ENCODE measurements at places on chromosomes 12 and 14.

DNA sequence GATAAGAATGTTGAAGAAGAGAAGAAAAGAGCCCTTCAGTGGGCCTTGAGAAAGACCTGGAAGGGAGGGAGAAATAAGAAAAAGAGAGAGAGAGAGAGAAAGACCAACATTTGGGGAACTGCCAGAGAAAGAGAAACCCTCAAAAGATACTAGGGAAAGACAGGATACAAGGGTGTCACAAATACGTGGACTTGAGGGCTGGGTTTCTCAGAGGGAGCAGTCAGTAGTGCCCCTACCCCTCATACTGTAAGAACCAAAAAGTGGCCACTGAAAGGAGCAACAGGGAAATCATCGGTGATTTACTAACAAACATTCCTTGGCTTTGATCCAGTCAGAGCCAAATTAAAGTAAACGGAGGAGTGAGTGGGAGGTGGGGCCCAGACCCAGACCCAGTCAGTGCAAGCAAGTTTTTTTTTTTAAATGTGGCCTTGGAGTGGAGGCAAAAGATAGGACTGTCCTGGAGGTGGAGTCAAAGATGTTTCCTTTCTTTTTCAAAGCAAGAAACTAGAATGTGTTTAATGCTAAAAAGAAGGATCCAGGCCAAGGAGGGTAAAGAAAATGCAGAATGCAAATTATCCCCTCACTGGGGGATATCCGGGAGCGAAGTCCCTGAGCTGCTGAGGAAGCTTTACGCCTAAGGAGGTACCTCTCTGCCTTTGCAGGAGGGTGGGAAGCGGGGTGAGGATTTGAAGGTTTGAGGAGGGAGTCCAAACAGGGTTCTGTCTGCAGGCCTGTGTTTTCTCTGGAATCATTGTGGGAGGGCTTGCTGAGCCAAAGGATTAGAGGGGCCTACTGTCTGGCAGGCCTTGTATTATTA is 143.5 kb upstream of the AMIGO2 start:
- no peak for DNase-seq

GRCh38 chr14:95311752-95312151 is 8.0 kb downstream of the CLMN start:
- no peak for DNase-seq

- no peak for DNase-seq
These were observed 1.1 kb downstream of the RIMKLB start for GRCh38 chr12:8698879-8699278.

DNA sequence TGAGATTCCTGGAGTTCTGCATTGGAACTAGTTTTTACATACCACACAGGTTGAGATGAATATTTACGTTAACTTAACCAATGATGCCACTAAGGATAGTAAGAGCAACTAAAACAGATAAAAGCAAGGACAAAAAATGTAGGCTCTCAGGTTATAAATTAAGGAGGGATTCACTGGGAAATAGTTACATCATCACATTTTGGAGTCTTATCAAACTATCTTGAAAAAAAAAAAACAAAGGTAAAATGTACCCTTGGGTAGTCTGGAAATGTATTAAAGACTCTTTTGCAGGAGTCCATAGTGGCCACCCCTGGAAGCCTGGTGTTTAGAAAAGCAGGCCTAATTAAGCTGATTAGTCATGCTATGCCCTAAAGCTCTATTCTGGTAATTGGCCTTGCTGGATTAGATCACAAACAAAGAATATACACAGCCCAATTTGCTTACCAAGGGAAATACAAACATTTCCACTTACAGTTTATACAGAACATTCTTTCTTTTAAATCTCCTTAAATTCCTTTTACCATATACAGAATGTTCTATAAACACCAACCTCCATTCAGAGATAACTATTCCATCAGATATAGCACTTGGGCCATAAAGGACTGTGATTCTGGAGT is 39.3 kb downstream of the SLC25A47 start:
- DNase-seq = no peak

DNA sequence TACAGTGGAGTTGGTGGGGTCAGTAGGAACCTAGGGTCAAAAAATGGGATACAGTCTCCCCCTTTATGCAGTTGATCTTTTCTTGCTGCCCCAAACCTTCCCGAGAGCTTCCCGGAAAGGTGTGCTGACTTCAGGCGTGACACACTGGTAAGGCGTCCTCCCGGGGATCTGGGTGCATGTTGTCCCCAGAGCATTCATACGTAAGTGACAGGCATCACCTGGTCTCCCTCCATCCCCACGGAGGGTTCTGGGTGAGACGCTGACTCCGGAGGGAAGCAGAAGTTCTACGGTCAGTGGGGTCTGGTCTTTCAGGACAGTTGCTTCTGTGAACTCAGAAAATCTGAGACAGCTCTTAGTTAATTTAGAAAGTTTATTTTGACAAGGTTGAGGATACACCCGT is 159.6 kb upstream of the RTL1 start:
- no peak for DNase-seq

DNA sequence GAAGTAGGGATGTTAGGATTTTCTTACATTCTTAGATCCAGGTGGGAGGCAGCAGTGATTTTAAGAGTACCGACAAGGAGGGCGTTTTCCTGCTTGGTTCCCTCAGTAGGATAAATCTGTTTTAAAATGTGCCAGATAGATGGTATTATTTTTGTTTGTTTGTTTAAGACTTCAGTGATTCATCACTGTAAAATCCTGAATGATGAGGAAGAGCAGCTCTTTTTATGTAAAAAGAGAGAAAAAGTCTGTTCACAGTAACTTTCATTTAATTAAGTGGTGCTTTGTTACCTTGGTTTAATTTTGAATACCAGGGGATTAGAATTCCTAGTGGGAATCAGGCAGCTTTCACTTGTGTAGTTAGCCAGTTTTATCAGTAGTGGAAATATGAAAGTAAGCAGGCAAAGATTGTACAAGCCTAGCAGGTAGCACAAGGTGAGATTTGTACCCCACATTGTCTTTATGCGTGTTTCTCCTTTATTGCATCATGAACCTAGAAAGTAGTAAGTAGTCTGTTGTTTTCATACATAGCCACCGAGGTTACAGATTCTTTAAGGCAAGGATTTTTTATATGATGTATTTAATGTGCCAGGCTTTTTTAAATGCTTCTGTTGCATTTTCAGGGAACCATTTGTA is 349.6 kb downstream of the CCDC91 start:
- no peak for DNase-seq

GRCh38 chr12:82407481-82407880 is 49.2 kb downstream of the METTL25 start:
- DNase-seq = no peak

GRCh38 chr14:54040846-54041245 is 84.2 kb upstream of the BMP4 start:
- no peak for DNase-seq

- DNase-seq = no peak
These were observed 102.2 kb downstream of the TNFAIP2 start for GRCh38 chr14:103225476-103225875.

DNA sequence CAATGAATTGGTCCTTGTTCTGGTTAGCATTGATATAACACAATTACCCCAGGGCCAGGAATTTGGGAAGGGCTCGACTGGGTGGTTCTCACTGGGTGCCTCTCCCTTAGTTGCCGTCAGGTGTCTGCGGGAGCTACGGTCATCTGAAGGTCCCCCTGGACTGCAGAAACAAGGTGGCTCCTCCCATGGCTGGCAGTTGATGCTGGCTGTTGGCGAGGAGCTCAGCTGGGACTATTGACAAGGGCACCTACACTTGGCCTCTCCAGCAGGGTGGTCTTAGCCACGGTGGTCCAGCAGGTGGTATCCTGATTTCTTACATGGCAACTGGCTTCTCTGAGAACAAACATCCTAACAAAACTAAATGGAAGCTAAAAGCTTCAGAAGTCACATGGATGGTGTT is 41.0 kb upstream of the RGS6 start:
- DNase-seq = no peak

- DNase-seq = no peak
These were observed 28.8 kb upstream of the C2CD5 start for GRCh38 chr12:22573181-22573580.

GRCh38 chr12:110619534-110619953 is 5.6 kb downstream of the TCTN1 start:
- DNase-seq = no peak

DNA sequence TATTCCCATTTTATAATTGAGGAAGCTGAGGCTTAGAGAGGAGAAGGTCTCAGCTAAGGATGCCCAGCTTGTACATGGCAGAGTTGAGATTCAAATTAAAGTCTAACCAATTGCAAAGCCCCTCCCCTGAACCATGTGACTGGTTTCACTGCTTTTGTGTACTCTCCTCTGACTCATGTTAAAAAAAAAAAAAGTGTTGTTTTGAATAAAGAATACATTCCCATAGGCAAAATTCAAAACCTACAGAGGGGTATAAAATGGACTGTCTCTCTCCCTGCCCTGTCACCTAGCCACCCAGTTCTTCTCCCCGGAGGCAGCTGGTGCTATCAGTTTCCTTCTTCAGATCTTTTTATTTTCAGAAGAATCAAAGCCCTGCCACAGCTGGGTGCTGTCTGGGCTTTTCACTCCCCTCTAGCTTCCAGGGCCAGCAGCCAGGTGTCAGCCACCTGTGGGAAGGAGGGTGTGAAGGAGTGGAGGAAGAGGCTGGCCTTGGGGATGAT is 5.4 kb downstream of the PSMD9 start:
- no peak for DNase-seq

- no peak for DNase-seq
These were observed 512.2 kb downstream of the SLC16A7 start for GRCh38 chr12:60107992-60108391.

DNA sequence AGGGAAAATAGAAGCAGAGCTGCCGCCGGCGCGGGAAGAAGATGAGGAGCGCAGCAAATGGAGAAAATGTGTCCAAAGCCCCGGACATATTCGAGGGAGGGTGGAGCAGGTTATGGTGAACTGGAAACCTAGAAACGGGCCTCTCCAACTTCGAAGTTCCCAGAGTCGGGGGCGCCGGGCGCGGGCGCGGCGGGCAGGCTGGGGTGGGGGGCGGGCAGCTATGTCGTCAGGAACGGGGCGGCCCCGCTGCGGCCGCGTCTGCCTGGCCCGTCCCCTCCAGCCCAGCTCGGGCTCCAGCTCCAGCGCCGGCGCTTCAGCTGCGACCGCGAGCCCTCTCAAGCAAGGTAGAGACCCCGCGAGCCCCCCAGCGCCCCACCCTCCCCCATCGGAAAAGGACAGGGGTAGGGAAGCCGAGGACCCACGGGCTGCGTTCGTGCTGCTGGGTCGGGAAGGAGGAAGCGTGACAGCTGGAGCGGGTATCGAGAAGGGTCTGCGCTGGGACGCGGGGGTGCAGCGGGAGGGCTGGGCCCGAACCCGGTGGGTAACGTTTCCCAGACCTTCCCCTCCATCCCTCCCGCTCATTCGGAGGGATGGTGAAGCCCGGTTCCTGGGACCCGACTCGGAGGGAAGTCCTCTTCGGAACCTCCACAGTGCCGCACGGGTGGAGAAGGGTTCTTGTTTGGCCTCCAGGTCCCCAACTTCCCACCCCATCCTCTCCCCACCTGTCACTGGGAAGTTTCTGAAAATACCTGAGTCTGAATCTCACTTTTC is 1.0 kb downstream of the DGKA start:
- no peak for DNase-seq

- DNase-seq = no peak
These were observed 5.5 kb upstream of the LRRC74A start for GRCh38 chr14:76820700-76821099.

- DNase-seq = no peak
These were observed 5.5 kb downstream of the AQP2 start for GRCh38 chr12:49955899-49956662.

GRCh38 chr12:50085615-50086072 is 502 bp downstream of the SMARCD1 start:
- no peak for DNase-seq

- no peak for DNase-seq
These were observed 152.1 kb upstream of the EEA1 start for GRCh38 chr12:93080994-93081809.

- DNase-seq = no peak
These were observed 11.4 kb downstream of the SCNN1A start for GRCh38 chr12:6364044-6364374.

DNA sequence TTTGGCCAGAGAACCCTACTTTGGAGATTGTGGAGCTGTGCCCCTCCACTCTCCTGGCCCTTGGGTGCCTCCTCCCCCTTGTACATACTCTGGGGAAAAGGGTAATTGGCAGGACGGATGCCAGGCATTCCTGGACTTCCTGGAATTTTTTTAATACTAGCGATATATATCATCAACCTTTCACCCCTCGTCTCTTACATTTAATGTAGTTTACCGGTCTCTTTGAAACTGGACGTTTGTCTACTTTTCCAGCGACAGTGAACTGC is 767 bp upstream of the CRY1 start:
- no peak for DNase-seq

DNA sequence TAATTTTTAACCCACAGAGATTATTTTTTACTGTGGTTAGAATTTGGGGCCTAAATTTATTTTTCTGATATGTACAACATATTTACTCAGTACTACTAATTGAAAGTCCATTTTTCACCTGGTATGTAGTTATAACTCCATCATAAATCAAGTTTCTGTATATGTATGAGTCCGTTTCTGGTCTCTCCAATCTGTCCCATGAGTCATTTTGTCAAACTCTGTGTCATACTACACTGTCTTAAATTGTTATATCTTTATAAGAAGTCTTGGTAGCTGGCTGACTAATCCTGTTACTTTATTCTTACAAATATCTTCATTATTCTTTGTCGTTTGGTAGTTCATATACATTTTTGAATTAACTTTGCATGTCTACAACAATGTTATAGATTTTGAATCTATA is 344.0 kb downstream of the PDZRN4 start:
- DNase-seq = no peak

GRCh38 chr12:131375972-131376345 is 334.9 kb upstream of the SFSWAP start:
- DNase-seq = no peak

GRCh38 chr12:77382096-77382742 is 316.9 kb upstream of the E2F7 start:
- DNase-seq = no peak

DNA sequence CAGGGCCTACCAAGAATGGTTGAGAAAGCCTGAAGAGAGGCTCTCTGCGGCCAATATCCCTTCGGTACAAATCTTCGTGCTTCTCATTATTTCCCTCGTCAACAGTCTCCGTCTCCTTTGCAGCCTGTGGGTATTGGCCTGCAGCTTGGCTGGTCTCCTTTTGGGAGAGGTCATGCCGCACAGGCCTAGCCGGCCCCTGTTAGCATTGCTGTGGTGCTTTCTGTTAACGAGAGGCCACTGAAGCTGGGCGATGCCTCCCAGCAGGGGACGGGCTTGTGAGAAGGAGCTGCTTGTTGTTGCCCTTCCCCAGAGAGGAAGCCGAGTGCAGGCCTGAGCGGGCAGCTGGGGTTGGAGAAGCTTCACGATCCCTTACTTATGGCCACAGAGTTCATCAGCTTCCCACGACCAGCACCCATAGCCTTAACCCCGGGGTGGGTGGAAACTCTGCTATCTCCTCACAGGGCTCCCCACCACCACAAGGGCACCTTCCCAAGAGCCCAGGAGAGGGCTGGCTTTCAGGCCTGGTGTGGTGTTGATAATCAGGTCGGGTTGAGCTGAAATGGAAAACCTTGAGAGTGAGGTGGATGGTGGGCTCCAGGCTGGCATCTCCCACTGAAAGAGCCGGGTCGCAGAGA is 228.6 kb downstream of the ZFP36L1 start:
- DNase-seq = no peak

GRCh38 chr14:72462056-72462455 is 431.8 kb downstream of the DPF3 start:
- DNase-seq = no peak

All from activated naive CD8-positive, alpha-beta T cell treated with anti-CD3 and anti-CD28 coated beads, Interleukin-2, amount 50 U/mL, for 16 hours (primary cell).